ENCODE measurements at places on chromosomes 7 and 10.
A peak's percentile ranks its signal among the peaks of the same experiment; 100 is the strongest.

DNA sequence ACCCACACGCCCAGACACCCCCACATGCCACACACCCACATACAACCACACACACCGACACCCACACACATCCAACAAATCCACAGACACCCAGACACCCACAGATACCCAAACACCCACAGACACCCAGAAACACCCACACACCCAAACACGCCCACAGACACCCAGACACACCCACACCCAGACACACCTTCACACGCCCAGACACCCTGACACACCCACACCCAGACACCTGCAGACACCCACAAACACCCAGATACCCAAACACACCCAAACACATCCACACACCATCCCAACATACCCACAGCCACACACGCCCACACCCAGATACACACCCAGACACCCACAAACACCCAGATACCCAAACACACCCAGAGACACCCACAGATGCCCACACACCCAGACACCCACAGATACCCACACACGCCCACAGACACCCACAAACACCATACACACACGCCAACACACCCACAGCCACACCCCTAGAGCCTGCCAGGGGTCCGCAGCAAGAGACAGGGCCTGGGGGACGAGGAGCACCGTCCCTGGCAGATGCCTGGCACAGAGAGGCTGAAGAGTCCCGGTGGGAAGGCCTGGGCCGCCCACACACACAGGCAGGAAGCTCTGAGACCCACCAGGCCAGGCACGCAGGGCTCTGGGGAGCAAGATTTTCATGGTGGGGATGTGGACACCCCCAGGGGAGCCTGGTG lies 28.5 kb downstream of the CYP2W1 start:
- no peak for DNase-seq

GRCh38 chr10:79044846-79045245 lies 23.9 kb upstream of the ZMIZ1 start:
- DNase-seq: no peak

DNA sequence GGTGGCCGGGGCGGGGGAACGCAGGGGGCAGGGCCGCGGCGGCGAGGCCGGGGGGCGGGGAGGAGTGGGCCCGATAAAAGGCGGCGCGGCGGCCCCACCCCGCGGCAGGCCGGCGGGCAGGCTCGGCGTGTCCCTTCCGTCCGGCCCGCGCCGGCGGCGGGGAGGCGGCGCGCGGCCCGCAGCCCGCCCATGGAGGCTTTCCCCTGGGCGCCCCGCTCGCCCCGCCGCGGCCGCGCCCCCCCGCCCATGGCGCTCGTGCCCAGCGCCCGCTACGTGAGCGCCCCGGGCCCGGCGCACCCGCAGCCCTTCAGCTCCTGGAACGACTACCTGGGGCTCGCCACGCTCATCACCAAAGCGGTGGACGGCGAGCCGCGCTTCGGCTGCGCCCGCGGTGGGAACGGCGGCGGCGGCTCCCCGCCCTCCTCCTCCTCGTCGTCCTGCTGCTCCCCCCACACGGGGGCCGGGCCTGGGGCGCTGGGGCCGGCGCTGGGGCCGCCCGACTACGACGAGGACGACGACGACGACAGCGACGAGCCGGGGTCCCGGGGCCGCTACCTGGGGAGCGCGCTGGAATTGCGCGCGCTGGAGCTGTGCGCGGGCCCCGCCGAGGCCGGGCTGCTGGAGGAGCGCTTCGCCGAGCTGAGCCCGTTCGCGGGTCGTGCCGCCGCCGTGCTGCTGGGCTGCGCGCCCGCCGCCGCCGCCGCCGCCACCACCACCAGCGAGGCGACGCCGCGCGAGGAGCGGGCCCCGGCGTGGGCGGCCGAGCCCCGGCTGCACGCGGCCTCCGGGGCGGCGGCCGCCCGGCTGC lies at the start of gene NANOS1:
Gene NANOS1, plus strand, starts transcription at position 102 of the 808 bp plus-strand sequence. Its CDS starts 88 bp downstream, at position 190.
- DNase-seq: peak; percentile 57

GRCh38 chr7:78443811-78444210 lies 645.2 kb downstream of the PHTF2 start:
- DNase-seq: no peak

- peak; percentile 64 for DNase-seq
Observed at GRCh38 chr10:20855398-20856038, 41.6 kb downstream of the NEBL start.

DNA sequence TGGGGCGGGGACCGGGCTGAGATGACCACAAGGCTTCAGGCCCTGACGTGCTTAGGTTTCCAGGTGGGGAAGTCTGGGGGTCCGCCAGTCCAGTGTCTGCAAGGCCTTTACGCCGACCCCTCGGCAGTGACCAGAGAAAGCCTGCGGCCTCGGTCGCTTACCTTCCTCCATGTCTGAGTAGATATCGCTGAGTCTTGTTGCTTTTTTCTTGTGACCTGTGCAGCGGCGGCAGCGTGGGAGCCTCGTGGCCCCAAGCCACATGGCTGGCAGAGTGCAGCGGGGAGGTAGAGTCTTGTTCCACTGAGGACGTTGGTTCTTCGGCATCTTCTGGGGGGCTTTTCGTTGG lies 329 bp downstream of the NOLC1 start:
- peak; percentile 62 for DNase-seq

DNA sequence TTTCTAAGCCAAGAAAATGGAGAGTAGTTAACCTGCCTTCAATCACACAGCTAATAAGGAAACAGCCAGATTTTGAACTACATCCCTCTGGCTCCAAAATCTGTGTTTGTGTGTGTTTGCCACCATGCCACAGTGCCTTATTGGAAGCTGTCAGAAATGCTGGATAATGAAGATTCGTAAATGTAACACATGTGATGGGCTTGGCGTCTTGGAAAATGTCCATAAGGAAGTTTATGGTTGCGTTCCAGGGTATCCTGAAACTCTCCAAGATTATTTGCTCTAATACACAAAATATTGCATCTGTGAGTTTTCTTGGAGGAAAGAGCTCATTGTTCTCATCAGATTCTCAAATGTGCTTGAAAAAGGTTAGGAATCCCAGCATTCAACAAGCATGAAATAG lies 22.7 kb downstream of the MYOF start:
- DNase-seq: no peak

GRCh38 chr7:138243430-138243829 lies 167.2 kb downstream of the AKR1D1 start:
- DNase-seq: no peak

GRCh38 chr7:37768611-37769010 lies 79.8 kb upstream of the NME8 start:
- no peak for DNase-seq

DNA sequence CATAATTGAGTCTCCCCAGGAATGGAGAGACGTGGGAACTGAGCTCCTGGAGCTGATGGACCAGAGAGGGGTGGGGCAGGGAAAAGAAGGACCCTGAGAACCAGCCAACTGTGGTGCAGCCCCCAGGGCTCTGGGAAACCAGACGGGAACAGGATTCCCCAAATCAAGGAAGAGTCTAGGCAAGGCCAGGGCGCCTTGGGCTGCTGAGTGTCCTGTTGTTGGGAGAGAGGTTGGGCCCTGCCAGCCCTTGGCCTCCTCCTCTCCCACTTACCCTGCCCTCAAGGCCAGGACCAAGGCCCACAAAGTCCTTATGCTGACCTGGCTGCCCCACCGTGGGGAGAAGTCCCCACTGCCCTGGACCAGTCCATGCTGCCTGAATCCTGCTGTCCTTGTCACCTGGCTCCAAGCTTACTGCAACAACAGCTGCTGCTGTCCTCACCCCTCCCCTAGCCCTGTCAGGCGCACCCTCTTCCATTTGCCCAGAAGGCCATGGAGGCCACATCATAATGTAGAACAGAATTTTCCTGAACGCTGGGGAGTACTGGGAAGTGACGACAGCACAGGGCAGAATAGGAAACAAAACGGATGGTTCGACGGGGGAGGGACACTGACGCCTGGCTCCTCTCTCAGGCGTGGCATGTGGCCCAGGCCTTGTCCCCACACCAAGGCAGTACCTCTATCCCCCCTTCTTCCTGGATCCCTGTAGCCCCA lies 132.9 kb upstream of the ZMIZ1 start:
- DNase-seq: no peak

- peak; percentile 13 for DNase-seq
Observed at GRCh38 chr10:30970760-30971460, 60.8 kb downstream of the ZNF438 start.

DNA sequence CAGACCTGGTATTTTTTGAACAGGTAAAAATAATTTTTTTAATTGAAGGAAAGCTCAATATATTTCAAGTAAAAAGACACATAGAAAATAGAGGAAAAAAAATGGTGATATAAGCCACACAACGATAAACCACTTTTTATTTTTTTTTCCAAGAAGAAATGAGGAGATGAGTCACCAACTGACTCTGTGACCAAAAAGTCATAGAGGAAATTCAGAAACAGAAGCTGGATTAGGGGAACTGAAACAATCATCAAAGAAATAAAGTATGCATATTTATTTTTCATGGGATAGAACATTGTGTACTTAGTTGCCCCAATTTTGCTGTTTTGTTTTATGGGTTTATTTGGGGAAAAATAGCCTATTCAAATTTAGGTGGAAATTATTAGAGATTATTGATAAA lies 176.8 kb upstream of the AGR3 start:
- DNase-seq: peak; percentile 54

- DNase-seq: no peak
Observed at GRCh38 chr10:4094751-4095150, 309.7 kb upstream of the KLF6 start.

DNA sequence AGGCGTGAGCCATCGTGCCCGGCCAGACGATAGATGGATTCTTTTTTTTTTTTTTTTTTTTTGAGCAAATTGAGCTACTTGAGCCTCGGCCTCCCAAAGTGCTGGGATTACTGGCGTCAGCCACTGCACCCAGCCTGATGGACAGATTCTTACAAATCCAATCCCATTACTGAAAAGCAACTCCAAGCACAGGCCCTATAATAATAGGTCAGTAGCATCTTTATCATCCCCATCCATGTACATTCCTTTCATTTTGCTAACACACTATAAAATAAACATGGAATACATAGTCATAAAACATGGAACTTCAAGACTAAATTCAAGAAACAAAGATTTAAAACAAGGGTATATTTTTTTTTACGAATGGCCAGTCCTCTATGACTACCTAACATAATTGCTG lies 16.0 kb upstream of the RSBN1L start:
- DNase-seq: no peak

DNA sequence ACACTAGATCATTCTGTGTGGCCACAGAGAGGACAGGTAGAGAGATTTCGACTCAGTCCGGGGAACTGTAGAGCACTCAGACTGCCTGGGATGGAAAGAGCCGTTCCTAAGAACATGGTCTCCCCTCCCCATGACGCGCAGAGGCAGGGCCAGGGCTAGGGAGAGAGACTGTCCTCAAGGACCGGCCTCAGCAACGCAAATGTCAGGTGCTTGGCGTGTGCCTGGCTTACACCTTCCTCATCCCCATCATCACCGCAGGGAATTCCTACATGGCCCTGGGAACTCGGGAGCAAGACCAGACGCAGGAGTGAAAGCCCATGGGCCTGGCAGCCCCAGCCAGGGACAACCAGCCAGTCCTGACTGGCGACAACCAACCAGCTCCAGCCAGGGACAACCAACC lies 55.6 kb downstream of the PROSER2 start:
- DNase-seq: no peak

- DNase-seq: no peak
Observed at GRCh38 chr10:83612050-83612449, 527.3 kb upstream of the GHITM start.

DNA sequence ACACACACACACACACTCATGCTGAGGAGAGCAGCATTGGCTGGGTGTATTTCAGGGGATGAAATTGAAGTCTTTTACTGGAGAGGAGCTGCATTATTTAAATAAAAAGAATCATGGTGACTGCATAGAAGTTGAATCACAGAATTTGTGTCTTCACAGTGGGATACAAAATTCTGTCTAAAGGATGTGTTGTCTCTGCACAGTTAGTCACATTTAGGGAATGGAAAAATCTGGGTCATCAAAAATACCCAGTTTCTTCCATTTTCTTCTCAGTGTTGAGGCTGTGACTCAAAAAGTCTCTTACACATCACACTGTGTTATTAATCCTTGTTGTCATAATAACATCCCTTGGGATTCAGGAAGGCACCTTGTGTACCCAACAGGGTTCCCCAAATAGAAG lies 10.9 kb downstream of the PAPSS2 start:
- no peak for DNase-seq

GRCh38 chr7:129278688-129279087 lies 53.9 kb downstream of the AHCYL2 start:
- no peak for DNase-seq

GRCh38 chr10:127755753-127756152 lies 18.8 kb downstream of the FOXI2 start:
- DNase-seq: peak; percentile 34

GRCh38 chr10:59563531-59563930 lies 146.1 kb downstream of the SLC16A9 start:
- no peak for DNase-seq

DNA sequence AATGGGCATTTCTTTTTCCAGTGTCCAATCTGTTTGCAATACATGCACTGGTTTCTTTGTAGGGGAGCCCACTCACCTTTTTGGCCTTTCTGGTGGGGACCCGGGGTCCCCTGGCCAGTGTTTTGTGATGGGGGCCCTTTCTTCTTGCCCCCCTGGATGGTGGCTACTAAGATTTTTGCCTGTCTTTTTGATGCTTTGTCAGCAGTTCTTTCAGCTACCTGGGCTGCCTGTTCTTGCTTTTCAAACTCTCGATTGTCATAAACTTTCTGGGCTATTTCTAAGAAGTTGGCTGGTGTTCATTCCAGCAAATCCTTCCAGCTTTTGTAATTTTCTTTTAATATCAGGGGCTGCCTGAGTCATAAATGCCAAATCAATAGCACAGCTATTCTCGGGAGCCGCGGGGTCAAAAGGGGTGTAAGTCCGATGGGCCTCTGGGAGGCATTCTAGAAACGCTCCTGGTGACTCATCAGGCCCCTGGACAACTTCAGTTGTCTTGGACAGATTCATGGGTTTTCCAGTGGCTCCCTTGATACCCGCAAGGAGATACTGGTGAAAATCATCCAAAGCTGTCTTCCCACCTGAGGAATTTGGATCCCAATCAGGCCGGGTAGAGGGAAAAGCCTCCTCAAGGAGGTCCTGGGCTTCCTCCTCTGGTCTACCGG lies 79.0 kb downstream of the PRR15 start:
- DNase-seq: no peak

DNA sequence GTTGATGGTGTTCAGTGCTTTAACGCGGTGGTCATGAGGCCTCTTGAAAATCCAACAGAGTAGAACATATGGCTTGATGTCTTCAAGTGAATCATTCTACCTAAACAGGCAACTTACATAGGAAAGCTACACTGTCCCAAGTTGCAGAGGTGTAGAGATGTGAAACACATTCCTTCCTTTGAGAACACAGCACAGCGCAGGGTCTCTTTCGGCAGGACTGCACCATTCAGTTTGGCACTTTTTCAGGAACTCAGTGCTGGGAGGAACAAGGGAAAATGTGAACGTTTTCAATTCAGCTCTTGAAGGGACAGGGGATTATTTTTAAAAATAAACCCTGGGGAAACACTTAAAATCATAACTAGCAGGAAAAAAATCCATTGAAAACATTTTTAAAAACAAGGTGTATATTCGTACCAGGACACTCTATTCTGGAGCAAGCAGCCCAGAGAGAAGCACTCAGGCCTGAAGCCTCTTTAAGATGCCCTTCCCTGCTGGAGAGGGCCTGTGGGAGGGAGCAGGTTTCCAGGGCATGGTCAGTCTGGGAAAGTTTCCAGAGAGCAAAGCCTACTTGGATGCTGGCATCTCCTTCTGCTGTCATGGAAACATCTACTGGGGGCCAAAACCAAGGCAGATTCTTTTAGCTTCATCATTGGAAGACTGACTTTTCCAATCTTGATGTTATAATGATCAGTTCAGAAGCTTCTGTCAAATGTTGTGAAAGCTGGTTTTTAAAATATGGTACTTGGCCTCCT lies 60.4 kb upstream of the NPVF start:
- no peak for DNase-seq

Data from hematopoietic multipotent progenitor cell treated with erythropoietin and hydrocortisone succinate and interleukin-3 and kit ligand, for 6 days (in vitro differentiated cells).